ENCODE measurements at places on chromosomes 6 and 20. TPM values are rescaled to one million over a fixed set of nuclear protein-coding genes. Genes with fewer than 3 reads are reported as not detected.

The EHMT2 gene
- total RNA-seq = 53.2 TPM

The HRH3 gene
- total RNA-seq = not detected

The MATN4 gene
- total RNA-seq = not detected

The KAT14 gene
- 15.3 TPM for total RNA-seq

The RAET1G gene
- total RNA-seq = not detected

The MYT1 gene
- not detected for total RNA-seq

The SLC22A16 gene
- total RNA-seq = not detected

The CTCFL gene
- total RNA-seq = 0.10 TPM

The ZNF334 gene
- 1.7 TPM for total RNA-seq

GRCh38 chr20:59047938-59048680 is 5.5 kb upstream of the PRELID3B start:
- no peak for DNase-seq
- H3K27me3 ChIP-seq = no peaks in the 10 kb centered on the region
- no peak overlapping the region for H3K4me3 ChIP-seq
- no peak overlapping the region for H3K27ac ChIP-seq

DNA sequence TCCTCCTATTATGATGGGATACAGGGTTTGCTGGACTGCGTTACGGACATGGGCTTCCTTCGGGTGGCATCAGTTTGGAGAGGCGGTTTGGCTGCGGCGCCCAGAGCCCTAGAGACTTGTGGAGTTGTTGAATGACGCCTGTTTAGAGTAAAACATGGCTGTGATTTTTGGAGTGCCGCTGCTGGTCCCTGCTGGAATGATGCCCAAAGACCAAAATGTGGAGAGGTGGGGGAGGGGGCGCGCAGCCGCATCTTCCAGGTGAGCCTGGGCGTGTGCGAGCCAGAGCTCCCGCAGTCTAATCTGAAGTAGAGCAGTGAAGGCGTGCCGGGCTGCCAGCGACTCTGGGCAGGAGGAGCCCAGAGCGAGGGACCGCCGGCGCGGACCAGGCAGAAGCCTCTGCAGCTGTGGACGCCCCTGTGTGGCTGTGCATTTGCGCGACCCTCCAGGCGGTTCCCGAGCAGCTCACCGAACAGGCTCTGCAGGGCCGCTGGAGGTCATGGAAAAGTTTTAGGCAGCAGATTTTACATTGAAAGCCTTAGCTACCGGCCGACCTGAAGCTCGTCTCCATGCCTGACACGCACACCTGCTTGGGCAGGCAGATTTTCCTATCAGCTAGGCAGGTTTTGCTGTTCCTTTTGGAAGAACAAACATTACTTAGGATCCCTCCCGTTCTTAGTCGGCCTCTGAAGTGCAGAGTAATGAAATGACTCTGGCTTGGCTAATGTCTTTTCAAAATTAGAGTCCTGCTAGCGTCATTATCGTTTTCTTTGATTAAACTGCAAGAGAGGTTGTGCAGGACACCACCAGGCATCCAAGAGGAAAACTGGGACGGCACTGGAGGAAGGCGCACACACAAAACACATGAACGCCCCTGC is 298.2 kb downstream of the PHACTR1 start:
- H3K36me3 ChIP-seq = no peaks in the 10 kb centered on the region
- peaks cover 5% of the 10 kb centered on the region for H3K27me3 ChIP-seq

DNA sequence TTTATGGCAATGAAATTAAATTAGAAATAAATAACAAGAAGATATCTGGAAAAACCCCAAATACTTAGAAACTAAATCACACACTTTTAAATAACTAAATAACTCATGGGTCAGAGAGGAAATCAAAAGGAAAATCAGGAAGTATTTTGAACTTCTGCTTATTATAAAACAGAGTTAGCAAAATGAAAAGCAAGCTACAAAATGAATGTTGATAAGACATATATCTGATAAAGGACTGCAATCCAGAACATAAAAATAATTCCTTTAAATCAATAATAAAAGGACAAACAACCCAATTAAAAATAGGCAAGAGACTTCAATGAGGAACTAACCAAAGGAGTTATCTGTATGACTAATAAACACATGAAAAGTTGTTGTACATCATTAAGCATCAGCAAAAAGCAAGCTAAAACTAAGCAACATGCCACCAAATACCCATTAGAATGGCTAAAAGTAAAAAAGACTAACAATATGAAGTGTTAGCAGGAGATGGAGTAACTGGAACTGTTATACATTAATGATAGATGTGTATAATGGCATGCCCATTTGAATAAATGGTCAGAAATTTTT is 38.9 kb upstream of the STMND1 start:
- DNase-seq = no peak
- H3K27me3 ChIP-seq = no peaks in the 10 kb centered on the region
- no peak overlapping the region for H3K27ac ChIP-seq

- H3K4me1 ChIP-seq = no peaks in the 10 kb centered on the region
- no peak overlapping the region for H3K4me3 ChIP-seq
- no peaks in the 10 kb centered on the region for H3K27me3 ChIP-seq
- DNase-seq = peak; percentile 71
Observed at GRCh38 chr20:8394308-8394945, 262.4 kb downstream of the PLCB1 start.

GRCh38 chr6:117359581-117359980 is 66.2 kb downstream of the ROS1 start:
- no peaks in the 10 kb centered on the region for H3K27me3 ChIP-seq
- no peak overlapping the region for H3K4me3 ChIP-seq
- H3K36me3 ChIP-seq = no peaks in the 10 kb centered on the region
- H3K4me1 ChIP-seq = no peaks in the 10 kb centered on the region
- no peak for DNase-seq

- no peak for DNase-seq
- H3K4me3 ChIP-seq = no peak overlapping the region
- 0 out of 2 replicates have a peak, but pooled peaks cover 2% of the 10 kb centered on the region for H3K27me3 ChIP-seq
- H3K4me1 ChIP-seq = no peaks in the 10 kb centered on the region
- H3K36me3 ChIP-seq = no peaks in the 10 kb centered on the region
Observed at GRCh38 chr6:53624502-53624901, 41.1 kb downstream of the KLHL31 start.

DNA sequence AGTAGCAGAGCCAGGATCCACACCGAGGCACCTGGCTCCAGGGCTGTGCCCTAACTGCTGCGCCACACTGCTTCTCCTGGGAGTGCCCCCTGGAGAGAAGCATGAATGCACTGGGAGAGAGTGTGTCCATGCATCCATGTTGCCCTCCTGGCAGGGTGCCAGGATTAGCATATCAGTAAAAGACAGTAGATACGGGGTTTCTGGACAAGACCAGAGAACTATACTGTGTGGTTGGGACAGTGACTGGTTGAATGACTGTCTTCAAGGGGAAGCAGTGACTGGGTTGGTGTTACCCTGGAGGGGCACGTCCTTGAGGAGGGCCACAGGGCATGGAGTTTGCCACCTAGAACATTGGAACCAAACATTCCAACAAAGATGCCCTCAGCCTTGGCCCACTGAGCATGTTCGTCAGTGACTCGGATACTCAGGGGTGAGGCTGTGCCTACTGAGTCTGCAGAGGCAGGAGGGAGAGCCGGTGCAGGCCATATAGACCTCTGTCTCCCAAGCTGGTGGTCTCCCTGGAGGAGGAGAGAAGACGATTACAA is 288.8 kb downstream of the CDC5L start:
- H3K4me3 ChIP-seq = no peak overlapping the region
- H3K4me1 ChIP-seq = no peaks in the 10 kb centered on the region
- H3K27ac ChIP-seq = no peak overlapping the region

DNA sequence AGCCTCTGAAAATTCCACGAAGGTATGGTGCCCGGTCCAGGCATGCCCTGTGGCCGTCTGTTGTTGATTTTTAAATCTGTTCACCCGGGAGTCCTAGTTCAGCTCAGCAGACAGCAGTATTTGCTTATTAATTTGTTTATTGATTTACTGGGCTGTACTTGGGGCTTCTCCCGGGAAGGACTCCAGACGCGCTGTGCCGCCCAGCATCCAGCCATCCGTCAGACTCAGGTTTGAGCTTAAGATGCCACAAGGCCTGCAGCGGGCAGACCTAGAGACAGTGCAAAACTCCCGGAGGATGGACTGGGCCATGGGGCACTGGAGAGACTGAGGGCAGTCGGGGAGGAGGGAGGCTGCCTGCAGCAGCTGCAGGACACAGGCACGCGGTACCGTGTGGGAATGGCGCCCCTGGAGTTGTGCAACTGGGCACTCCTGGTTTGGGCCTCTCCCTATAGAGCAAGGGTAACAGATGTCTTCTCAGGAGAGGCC is 17.3 kb upstream of the CCDC167 start:
- H3K27ac ChIP-seq = peak overlapping the region; percentile 51
- H3K4me3 ChIP-seq = 0 out of 2 replicates have a peak overlapping the region, but pooled peaks have one; percentile 10
- H3K36me3 ChIP-seq = no peaks in the 10 kb centered on the region
- peaks cover 39% of the 10 kb centered on the region for H3K4me1 ChIP-seq

DNA sequence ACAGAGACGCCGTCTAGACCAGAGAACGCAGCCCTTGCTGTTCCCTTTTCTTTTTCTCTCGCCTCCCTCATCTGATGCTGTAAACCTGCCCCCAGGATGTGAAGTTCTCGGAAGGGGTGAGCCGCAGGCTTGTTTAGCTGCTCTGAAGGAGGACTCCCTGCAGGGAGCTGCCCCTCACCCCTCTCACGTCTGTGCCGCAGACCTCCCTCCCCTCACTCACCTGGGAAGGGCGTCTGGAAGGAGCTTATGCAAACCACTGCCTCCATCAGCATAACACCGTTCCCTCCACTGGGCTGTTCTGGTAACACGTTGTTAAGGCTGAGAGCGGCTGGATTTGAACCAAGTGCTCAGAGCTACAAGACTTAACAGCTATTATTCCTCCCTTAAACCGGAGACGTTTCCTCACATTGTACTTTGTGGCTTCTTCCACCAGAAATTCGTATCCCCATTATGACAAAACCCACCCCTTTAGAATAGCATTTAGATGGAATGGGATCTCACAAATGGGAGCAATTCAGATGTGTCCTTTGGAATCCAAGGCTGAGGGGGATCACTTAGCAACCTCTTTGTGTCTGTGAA is 99.8 kb downstream of the SMOC2 start:
- H3K27me3 ChIP-seq = no peaks in the 10 kb centered on the region
- no peaks in the 10 kb centered on the region for H3K4me1 ChIP-seq
- DNase-seq = no peak
- H3K27ac ChIP-seq = no peak overlapping the region
- no peak overlapping the region for H3K4me3 ChIP-seq

DNA sequence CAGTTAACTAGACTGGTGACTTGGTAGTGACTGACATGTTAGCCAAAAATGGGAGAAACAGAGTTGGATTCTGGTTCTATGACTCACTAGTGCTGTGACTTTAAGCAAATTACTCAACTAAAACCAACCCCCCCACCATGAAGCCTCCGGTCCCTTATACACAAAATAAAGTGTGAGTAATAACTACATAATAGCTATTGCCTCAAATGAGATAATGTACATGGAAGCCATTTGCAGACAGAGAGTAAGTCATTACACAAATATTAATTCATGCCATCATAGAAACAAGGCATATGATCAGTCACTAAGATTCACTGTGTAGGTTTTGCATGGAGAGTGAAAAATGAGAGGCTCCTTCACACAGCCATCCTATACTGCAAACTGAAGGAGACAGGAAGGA is 111.9 kb downstream of the HIVEP2 start:
- H3K27me3 ChIP-seq = no peaks in the 10 kb centered on the region
- peaks cover 7% of the 10 kb centered on the region for H3K36me3 ChIP-seq
- no peak overlapping the region for H3K4me3 ChIP-seq

GRCh38 chr6:16413399-16413798 is 175.0 kb downstream of the GMPR start:
- no peaks in the 10 kb centered on the region for H3K27me3 ChIP-seq
- H3K27ac ChIP-seq = peak overlapping the region; percentile 93
- H3K36me3 ChIP-seq = peaks cover 4% of the 10 kb centered on the region
- DNase-seq = no peak
- H3K4me1 ChIP-seq = peaks cover 18% of the 10 kb centered on the region

DNA sequence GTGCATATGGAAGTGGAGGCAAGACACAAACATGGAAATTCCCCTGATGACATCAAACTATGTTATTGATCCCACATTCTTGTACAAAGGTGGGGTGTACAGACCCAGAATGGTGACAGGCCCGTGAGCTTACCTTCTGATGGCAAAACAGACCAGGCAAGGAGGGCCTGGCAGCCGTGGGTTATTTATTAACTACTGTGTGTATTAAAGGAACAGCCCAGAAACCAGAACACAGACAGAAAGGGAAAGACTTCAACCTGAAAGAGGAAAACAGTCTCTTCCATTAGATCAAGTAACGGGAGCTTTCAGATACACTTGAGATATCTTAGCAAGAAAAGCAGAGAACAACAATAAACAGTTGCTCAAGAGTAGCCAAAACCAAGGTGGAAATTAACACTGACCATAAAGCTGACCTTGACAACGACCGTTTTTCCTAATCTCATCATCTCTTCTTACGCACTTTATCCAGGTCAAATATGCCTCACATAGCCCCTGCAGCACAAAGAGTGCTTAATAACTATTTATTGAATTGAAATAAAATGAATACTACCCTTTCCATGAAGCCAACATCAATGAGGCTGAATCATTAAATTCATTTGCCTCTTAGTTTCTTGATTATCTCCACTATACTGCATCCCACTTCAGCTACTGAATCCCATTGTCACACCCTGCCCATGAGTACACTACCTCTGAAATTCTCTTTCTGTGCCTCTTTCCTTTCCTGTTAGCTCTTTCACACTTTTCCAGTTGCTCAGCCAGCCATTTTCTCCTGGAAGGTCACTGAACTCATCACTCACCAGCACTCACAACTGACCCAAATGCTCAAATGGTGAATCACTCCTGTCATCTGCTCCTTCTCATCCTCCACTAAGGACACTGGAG is 67.4 kb downstream of the MOXD1 start:
- H3K27me3 ChIP-seq = peaks cover 2% of the 10 kb centered on the region
- no peak overlapping the region for H3K27ac ChIP-seq
- no peaks in the 10 kb centered on the region for H3K4me1 ChIP-seq
- no peaks in the 10 kb centered on the region for H3K36me3 ChIP-seq
- DNase-seq = no peak

GRCh38 chr20:62768551-62769287 is 27.6 kb upstream of the MRGBP start:
- no peak overlapping the region for H3K4me3 ChIP-seq
- no peaks in the 10 kb centered on the region for H3K27me3 ChIP-seq
- no peaks in the 10 kb centered on the region for H3K4me1 ChIP-seq

DNA sequence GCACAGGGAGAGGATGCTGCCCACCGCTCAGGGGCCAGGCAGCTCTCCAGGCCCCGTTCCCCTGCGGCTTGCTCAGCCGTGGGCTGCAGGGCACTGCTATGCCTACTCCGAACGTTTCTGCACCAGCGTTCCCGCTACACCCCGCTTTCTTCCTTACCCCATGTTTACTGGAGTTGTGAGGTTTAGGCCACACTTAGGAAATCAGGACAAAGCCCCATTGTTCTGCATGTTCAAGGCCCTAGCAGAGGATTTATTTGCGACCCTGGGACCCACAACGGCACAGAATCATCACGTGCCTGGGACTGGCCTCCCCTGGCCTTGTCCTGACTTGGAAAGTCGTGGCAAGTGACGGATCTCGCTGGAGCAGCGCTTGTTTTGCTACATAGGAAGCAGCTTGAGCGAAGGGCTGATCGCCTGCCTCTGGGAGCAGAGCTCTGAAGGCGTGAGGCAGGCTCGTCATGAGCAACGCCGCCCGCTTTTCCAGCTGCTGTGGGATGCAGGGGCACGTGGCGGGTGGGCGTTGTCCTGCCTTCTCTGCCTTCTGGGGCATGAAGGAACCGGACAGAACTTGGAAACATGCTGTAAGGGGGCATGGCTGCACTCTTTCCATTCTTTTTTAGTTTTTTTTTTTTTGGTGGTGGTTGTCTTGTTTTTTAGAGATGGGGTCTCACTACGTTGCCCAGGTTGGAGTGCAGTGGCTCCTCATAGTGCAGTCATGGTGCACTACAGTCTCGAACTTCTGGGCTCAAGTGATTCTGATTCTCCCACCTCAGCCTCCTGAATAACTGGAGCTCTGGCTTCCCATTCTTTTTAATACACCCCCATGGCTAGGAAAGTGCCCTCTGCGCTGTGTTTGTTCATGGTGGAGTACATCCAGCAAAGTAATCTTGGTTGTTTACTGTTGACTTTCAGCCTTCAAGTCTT is 14.6 kb upstream of the TMEM181 start:
- no peaks in the 10 kb centered on the region for H3K27me3 ChIP-seq
- no peak for DNase-seq
- H3K36me3 ChIP-seq = no peaks in the 10 kb centered on the region
- no peak overlapping the region for H3K4me3 ChIP-seq

Measured in GM12878 (cell line).